ENCODE measurements at places on chromosomes 6 and 20. TPM values are rescaled to one million over a fixed set of nuclear protein-coding genes. Genes with fewer than 3 reads are reported as not detected.

The TUBB gene
- 353 TPM for total RNA-seq

The NRN1 gene
- not detected for total RNA-seq

The DACT2 gene
- total RNA-seq: 0.85 TPM

The TP53TG5 gene
- under 0.01 TPM for total RNA-seq

The C6orf15 gene
- not detected for total RNA-seq

The GTSF1L gene
- total RNA-seq: not detected

The CAP2 gene
- 4.0 TPM for total RNA-seq

The RAB32 gene
- total RNA-seq: 111 TPM

The SCUBE3 gene
- total RNA-seq: 1.8 TPM

The TP53RK gene
- 24.6 TPM for total RNA-seq

The CAGE1 gene
- total RNA-seq: 0.09 TPM

The PACRG gene
- total RNA-seq: not detected
